Stimulated activated CD4-positive, alpha-beta T cell treated with anti-CD3 and anti-CD28 coated beads, TNF-alpha, amount 100 ng/mL, for 48 hours (primary cell): ENCODE measurements at places on chromosomes 13 and 19.

- DNase-seq, result no peak
Measured at GRCh38 chr19:56547535-56547934, 8.8 kb downstream of the ZFP28 start.

- peak; percentile 24 for DNase-seq
Measured at GRCh38 chr19:35090506-35091214, 25.0 kb upstream of the FXYD3 start.

DNA sequence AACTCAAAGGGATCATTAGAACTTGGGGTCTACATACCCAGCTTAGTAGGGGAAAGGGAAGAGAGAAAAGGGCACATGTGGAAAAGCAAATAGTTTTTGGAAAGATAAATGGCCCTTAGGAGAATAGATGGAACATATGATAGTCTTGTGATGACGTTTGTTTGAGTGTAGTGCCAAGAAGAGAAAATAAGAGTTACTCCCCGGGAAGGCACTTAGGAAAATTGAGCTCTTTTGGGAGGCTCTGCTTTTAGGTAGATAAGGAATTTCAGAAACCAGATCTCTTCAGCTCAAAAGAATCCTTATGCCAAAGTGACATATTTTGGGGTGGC, 44.8 kb upstream of the SERTM1 start:
- no peak for DNase-seq

DNA sequence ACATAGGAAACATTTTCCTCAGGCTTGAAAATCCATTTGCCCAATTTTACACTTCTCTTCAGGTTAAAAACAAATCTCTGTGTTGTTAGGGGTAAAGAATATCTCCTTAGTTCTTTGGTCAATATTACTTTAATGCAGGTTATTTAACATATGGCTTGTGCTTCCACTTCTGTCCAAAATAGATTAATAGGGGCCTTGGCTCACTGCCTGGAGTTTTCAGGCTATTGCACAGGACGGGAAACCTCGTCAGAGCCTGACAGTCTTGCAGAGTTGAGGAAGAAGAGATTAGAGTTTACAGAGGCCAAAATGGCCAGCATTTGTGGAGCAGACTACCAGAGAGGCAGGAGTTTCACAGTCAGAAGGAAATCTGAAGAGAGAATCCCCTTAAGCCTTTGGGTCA, 863.9 kb upstream of the GPC6 start:
- DNase-seq, result no peak

- no peak for DNase-seq
Measured at GRCh38 chr13:51849145-51850101, 4.4 kb upstream of the TMEM272 start.
